ENCODE measurements at places on chromosomes 2 and 18. TPM values are rescaled to one million over a fixed set of nuclear protein-coding genes. Genes with fewer than 3 reads are reported as not detected.
A peak's percentile ranks its signal among the peaks of the same experiment; 100 is the strongest.

DNA sequence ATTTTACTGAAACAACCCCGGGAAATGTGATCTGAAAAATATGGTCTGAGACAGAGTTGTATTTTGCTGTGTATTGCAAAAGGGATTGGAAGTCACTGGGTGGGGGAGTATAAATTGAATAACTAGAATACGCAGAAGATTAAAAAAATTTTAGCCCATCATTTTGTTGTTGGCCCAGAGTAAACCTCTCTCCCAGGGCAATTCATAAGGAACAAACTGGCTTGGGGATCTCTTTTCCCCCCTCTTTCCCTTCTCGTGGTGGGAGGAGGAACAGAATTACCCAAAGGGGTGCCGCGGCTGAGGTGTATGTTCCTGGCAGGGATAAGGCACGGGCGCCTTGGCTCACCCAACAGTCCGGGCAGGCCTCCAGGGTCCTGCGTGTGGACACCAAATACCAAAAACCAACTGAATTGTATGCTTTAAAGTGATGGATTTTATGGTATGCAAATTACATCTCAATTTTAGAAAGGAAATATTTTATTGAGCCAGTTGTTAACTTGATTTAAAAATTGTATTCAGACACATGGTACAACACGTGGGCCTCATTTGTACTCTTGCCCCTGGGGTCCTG, 121.2 kb upstream of the SPRED2 start:
- DNase-seq: peak; percentile 50

Gene TXNDC9
- 36.0 TPM for total RNA-seq

Gene GCG
- total RNA-seq: not detected

DNA sequence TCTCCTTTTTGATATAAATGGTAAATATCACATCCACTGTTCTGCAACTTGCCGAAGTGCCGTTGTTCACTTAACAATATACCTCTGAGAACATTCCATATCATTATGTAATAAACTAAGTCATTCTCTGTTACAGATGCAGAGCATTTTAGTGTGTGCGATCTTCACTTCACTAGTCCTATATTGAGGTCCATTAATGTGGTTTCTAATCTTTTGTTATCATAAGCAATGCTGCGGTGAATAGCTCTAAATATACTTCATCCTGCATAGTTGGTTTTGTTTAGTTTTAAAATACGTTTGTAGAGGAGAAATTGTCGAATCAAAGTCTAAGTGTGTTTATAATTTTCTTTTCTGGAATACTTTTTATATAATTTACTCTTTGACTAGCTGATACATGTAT, 280.3 kb upstream of the TRIB2 start:
- DNase-seq: no peak

GRCh38 chr18:48872234-48873145, 78.3 kb downstream of the SMAD7 start:
- no peak for DNase-seq

Gene CENPA
- total RNA-seq: 4.6 TPM

DNA sequence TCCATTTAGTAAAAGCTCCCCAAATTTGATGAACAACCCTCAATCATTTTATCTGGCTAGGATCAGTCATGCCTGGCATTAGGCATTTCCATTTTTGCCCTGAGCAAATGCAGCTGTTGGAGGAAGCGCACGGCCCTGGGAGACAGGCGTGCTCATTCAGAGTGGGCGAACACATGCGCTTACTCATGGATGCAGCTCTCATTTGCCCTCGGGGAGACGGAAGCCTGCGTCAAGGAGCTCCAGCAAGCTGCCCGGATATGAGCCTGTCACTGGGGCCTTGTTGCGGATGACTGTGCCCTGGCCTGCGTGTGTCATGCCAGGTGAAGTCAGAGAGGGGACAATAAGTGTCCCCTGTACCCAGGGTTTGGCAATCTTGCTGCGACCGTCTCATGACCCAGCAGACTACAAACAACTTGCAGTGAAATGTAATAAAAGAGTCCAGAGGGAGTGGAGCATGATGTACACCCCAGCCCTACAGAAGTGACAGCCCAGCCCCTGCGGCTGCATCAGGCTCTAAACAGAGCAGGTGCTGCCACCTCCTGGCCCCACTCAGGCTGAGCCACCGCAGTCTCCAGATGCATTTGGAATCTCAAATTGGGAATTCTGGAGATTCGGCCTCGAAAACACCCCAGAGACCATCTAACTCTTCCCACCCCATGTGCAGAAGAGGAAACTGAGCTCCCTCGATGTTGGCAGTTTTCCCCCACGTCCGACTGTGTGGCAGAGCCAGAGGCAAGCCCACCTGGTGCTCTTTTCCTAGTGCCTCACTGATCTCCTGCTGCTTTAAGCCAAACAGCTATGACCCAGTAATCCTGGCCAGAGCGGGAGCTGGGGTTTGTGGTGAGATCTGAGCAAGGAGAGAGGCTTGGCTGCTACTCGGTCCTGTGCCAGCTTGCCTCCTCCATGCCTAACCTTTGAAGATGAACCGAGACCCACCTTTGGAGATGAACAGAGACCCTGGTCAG, 105.0 kb upstream of the ALK start:
- peak; percentile 36 for DNase-seq

DNA sequence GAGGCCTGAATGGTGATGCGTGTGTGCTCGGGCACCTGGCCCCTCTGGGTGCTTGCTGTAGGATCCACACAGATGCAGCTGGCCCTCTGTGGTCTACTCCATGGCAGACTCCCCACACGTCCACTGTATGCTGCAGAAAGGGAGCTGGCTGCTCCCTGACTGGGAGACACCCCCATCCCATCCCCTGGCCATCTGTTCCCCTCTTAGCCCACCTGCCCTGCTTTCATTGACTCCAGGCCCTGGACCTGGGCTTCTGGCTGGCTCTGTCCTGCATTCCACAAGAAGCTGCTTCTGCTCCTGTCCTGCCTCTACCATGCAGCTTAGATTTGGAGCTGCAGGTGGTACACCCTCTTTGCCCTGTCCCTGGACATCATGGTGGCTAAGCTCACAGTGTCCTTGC, 80.1 kb downstream of the FHOD3 start:
- DNase-seq: no peak

Gene EMILIN2
- total RNA-seq: 4.7 TPM

Gene PLB1
- 4.3 TPM for total RNA-seq

GRCh38 chr2:46669016-46669415, 189.7 kb downstream of the TMEM247 start:
- no peak for DNase-seq

GRCh38 chr2:143124445-143124844, 4.8 kb upstream of the ARHGAP15 start:
- DNase-seq: no peak

Gene ALPP
- not detected for total RNA-seq

GRCh38 chr2:161307676-161308075, 549 bp upstream of the PSMD14 start:
- DNase-seq: peak; percentile 1

DNA sequence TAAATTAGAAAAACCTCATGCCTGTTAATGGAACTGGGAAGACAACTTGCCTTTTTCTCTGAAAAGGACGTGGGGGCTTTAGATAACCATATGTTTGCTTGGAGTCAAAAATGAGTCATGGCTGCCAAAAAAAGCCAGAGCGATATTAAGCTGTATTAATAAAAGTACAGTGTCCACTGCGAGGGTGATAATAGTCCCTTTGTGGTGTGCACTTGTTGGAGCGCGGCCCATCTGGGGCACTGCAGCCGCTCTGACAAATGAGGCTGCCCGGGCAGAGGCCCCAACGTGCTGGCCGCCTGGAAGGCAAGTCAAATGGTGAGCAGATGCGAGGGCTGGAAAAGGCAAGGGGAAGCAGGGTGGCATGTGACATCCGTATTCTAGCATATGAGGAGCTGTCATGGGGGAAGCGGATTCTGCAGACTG, 103.3 kb upstream of the NCK2 start:
- peak; percentile 77 for DNase-seq

- peak; percentile 30 for DNase-seq
Observed at GRCh38 chr18:46474487-46475389, 182.3 kb downstream of the LOXHD1 start.

Gene CPO
- total RNA-seq: not detected

DNA sequence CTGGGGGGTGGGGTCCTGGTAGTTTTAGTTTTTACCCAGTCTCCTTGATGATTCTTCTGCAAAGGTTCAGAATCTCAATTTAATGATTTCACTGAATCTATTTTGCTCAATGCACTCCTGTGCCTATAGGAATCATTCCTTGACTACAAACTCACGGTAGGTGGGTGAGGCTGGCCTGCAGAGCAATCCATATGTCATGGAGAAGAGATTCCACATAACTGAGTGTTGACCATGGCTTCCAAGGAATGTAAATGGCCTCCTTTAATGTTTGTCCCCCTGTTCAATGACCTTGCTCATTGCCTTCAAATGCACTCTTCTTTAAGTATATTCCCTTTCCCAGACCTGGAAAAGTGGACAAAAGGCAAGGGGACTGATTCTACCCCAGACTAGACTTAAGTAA, 12.5 kb downstream of the FAP start:
- DNase-seq: no peak

GRCh38 chr18:48122376-48122775, 191.9 kb upstream of the SMAD2 start:
- no peak for DNase-seq

Gene TMEM37
- 0.54 TPM for total RNA-seq

Gene FOXD4L1
- total RNA-seq: 0.27 TPM

- peak; percentile 34 for DNase-seq
Observed at GRCh38 chr2:100291152-100291970, 30.9 kb downstream of the LONRF2 start.

Gene ADGRF3
- total RNA-seq: 0.18 TPM

Gene ING5
- total RNA-seq: 33.2 TPM

Measured in cerebellum (tissue), 4 donors.